ENCODE measurements at places on chromosomes 6 and 20.

DNA sequence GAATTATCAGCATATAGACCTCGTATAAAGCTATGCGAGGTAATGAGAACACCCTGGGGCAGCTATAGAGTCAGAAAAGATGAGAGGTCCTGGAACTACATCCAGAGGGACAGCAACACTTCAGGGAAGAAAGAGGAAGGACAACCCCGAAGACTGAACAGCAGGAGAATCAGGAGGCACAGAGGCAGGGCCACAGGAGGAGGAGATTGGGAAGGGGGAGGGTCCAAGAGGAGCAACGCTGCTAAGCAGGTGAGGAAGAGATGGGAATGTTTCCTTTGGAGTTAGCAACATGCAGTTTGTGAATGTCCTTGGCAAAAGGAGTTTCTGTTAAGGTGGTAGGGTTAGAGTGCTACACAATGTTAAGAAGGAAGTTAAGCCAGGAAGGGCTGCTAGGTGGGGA is 79.5 kb upstream of the OLIG3 start:
- DNase-seq: no peak

- DNase-seq: no peak
These were observed 531.1 kb downstream of the LMBRD1 start for GRCh38 chr6:69265706-69266105.

DNA sequence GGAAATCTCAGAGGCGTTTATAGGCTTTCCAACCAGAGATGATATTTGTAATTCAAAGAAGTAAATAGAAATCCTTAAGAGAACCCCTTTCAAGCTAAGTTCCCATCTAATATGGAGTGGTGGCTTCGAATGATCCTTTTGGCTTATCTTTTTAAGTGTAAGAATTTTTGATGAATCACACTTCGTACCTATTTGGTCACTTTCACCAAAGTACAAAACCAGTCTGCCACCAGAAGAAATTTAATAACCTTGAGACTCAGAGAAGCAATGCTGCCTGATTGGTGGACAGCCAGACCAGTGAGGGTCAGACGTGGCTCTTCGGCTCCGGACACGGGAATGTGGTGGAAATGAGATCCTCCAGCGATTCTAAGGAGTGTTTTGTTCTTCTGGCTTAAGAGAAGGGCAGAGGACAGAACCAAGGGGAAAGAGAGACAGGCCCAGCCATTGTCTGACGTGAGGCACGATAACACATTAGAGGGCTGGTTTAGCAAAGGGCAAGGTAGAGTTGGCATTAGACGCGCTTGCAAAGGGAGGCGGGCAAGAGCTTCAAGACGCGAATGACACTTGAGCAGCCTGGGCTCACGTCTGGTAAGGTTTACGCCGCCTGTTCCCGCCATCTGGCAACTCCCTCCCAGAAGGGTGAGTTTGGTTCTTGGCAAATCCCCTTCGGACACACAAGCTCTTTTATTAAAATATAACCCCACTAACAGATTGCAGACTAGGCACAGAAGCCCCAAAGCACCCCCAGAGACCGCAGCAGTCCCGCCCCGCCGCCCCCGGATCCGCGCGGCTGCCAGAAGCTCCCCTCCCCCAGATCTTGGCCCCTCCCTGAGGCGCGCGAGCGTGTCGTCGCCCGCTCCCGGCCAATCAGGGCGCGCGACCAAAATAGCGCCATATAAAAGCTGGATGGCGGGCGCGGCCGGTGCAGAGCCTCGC is 50.0 kb upstream of the EZR start:
- peak; percentile 98 for DNase-seq

DNA sequence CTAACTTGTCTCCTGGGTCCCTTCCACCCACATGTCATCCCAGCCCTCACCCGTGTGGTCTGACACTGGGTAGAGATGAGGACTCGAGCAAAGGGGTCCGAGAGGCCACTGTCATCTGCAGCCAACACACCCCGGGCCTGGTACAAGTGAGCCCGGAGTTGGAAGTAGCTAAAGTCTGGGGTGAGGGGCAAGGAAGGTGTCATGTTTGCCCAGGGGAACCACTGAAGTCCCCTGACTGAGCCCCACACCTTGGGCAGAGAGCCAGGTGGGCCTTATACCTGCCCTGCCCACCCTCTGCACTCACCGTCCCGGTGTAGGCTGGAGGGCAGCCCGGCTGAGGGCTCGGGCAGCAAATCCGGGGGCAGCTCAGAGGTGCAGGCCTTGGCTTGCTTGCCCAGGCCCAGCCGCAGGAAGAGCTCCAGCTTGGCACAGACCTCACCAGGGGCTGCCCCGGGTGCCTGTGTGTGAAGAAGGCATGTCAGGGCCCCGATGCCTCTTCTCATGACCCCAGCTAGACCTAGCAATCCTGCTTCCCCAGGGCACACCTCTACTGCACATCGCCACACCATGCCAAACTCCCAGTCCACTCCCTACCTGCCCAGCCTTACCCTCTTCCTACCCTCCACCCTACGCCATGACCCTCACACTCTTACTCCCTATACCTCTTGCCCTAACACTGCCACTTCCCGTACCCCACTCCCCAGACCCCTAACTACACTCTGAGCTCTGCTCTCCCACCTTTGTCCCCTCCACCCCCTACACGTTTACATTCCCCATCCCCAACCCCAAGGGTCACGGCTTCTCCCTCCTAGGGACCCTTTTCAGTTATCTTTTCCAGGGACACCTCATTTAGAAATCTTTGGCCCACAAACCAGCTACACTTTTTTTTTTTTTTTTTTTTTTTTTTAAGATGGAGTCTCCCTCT is 31.7 kb upstream of the SPAG4 start:
- no peak for DNase-seq

GRCh38 chr6:126824226-126824625 is 294.2 kb upstream of the RSPO3 start:
- DNase-seq: no peak

GRCh38 chr6:90397929-90398674 is 101.5 kb upstream of the BACH2 start:
- DNase-seq: peak; percentile 49

- no peak for DNase-seq
These were observed 126.1 kb upstream of the LAMP5 start for GRCh38 chr20:9388160-9388812.

- DNase-seq: no peak
These were observed 470.4 kb upstream of the EPHA7 start for GRCh38 chr6:93889713-93890112.

DNA sequence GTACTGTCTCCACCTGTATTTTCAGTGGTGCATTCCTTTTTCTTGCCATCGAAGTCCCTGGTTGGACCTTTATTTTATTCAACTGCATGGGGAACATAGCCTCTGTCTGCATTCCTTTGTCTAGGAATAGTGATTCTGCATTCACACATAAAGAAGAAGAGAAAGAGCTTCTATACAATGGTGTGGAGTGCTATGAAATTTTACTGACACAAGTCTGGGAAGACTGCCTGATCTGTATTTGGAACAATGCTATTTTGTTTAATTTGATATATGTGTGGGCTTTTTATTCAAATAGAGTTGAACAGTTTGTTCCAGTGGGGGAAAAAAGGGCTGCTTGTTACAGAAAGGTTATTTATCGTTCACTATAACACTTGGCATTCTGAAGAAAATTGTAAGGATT is 375.7 kb upstream of the POU3F2 start:
- DNase-seq: no peak

- DNase-seq: no peak
These were observed 1.9 kb upstream of the C20orf204 start for GRCh38 chr20:64033981-64034493.

DNA sequence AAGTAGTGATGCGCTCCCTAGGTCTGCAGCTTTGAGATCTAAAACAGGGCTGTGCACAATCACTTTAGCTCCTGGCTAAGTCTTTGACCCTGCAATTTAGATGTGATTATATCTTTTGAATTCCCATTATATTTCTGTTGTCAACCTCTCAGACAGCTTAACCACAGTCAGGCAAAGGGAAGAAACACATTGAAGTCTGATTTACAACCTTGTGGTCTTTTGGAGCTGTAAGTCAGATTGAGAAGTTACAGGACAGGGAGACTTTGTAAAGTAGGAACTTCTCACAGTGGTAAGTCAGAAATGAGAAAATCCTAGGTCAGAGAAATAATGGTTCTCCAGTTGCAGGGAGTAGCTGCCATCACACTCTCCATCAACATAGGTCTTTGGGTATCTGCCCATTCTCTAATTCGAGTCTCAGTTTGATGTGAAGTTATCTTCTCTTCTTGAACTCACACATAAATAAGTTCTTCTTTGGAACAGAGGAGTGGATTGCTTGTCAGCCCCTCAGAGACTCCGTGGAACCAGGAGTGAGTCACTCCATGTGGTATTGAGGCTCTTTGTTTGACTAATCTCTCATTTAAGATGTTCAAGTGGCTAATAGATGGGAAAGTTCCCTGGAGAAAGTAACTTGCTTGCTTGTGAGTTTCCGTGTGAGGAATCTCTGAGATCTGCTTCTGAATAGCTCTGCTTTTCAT is 35.0 kb upstream of the SGK1 start:
- no peak for DNase-seq

GRCh38 chr6:129648819-129649491 is 61.0 kb downstream of the ARHGAP18 start:
- no peak for DNase-seq

GRCh38 chr20:19872001-19872400 is 113.9 kb downstream of the RIN2 start:
- DNase-seq: no peak

- DNase-seq: no peak
These were observed 355.1 kb upstream of the ADGRB3 start for GRCh38 chr6:68279793-68280557.

DNA sequence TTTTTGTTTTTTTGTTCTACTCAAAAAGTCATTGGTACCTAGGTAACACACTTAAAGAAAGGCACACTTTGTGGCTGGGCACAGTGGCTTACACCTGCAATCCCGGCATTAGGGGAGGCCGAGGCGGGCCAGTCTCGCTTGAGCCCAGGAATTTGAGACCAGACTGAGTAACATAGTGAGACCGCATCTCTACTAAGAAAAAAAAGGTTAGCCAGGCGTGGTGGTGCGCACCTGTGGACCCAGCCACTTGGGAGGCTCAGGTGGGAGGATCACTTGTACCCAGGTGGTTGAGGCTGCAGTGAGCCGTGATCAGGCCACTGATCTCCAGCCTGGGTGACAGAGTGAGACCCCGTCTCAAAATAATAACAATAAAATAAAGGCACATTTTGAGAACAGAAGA is 67.4 kb upstream of the BHLHE23 start:
- no peak for DNase-seq

GRCh38 chr20:45538209-45538799 is 978 bp downstream of the WFDC6 start:
- no peak for DNase-seq

- DNase-seq: no peak
These were observed 10.7 kb downstream of the MANEA start for GRCh38 chr6:95587989-95588388.

DNA sequence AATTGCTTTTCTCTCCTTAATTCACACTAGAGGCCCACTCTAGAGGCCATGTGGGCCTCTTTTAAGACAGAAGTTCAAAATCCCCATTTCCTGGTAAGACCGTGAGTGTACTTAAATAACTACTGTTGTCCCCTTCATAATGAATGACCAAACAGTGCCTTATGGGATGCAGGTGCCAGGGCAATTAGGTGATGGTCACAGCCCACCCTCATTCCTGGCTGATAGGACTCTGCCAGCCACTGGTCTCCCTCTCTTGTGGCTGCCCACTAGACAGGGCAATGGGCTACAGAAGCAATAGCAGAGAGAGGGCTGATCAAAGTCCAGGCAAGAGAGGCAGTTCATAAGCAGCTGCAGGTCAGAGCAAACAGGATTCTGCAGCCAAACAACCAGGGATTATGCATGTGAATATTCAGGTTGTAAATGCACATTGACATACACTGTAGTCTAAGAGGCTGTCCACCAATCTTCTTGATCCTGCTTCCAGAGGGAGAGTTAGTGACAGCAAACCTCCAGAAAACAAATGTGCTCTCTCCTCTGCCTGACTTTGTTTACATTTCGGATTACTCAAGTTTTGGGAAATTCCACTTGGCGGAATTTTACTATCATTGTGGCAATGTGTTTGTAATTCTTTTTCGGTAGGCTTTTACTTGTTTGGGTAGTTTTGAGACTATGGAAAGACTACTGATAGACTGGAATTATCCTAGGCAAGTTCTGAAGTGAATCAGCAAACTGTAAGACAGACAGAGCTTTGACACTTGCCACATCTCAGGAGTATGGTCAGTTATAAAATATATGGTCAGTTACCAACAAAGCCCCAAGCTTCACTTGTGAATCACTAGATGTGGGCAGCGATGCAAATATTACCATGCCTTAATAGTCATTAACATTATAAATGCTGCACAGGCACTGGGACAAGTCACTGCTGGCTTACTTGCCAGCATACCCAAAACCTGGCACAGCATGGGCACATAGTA is 12.8 kb downstream of the PTPRK start:
- DNase-seq: no peak

DNA sequence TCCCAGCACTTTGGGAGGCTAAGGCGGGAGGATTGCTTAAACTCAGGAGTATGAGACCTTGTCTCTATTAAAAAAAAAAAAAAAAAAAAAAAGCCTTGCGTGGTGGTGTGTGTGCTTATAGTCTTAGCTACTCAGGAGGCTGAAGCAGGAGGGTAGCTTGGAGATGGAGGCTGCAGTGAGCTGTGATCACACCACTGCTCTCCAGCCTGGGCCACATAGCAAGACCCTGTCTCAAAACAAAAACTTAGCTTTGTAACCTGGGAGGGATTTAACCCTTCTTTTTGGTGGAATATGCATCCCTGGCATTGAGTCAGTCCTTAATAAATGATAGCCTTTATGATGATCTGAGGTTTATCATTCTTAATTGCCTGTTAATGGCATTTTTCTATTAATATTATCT is 12.8 kb downstream of the ASXL1 start:
- no peak for DNase-seq

GRCh38 chr20:3072530-3073250 is 1.3 kb downstream of the OXT start:
- DNase-seq: no peak

- peak; percentile 82 for DNase-seq
These were observed 131.2 kb upstream of the BTN3A2 start for GRCh38 chr6:26233649-26234420.

DNA sequence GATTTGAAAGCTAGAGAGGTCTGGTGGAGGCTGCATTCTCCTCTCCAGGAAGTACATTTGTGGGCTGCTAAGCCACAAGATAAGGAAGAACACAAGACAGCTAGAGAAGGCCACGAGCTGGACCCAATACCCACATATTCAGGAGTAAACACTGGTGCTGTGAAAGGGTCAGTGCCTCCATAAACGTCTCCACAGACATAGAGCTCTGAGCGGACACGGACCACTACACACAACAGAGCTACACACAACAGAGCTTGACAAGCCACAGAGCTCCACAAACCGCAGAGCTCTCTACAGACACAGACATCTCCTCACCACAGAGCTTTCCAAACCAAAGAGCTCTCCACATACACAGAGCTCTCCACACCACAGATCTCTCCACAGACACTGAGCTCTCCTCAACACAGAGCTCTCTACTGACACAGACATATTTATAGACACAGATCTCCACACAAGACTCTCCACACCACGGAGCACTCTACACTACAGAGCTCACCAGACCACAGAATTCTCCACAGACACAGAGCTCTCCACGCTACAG is 51.9 kb downstream of the ERMARD start:
- no peak for DNase-seq

Data from CD4-positive, alpha-beta T cell (primary cell).